ENCODE measurements at places on chromosomes 13 and 19. TPM values are rescaled to one million over a fixed set of nuclear protein-coding genes. Genes with fewer than 3 reads are reported as not detected.

COL4A1 gene
- total RNA-seq = 46.2 TPM

WDR88 gene
- total RNA-seq = not detected

VAV1 gene
- total RNA-seq = 1.1 TPM

C5AR1 gene
- 1.3 TPM for total RNA-seq

CYP2S1 gene
- total RNA-seq = 3.0 TPM

GZMM gene
- total RNA-seq = not detected

SLC10A2 gene
- total RNA-seq = 0.13 TPM

TEKTIP1 gene
- total RNA-seq = not detected

ZNF681 gene
- 2.8 TPM for total RNA-seq

CYP4F2 gene
- 4.5 TPM for total RNA-seq

PCDH9 gene
- total RNA-seq = 0.97 TPM

CYP4F22 gene
- total RNA-seq = 63.0 TPM

FAM216B gene
- not detected for total RNA-seq

USHBP1 gene
- total RNA-seq = 8.4 TPM

KIR2DL1 gene
- 0.64 TPM for total RNA-seq
